ENCODE measurements at places on chromosomes 3 and 15.

GRCh38 chr15:90075420-90076289, 26.6 kb downstream of the IDH2 start:
- no peak for DNase-seq

- DNase-seq = no peak
These were observed 198.3 kb downstream of the ERC2 start for GRCh38 chr3:56269755-56270535.

- DNase-seq = no peak
These were observed 249.0 kb downstream of the MCTP2 start for GRCh38 chr15:94480289-94480834.

DNA sequence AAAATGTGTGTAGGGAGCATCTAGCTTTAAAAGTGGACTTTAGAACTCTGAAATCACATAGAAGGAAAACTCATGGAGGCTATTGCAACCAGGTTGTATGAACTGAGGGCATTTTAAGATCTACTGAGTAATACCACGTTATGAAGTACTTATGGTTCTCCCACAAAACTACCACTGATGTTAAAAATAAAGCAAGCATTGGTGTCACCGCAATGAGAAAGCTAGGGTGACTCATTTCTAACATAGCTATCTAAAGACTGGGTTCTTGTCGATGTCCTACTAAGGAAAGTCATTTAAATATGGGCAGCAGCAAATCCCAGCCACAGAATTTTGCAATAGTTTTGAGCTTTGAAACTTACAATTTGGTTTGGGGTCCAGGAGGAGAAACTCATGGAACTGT, 584.8 kb downstream of the DIPK2A start:
- no peak for DNase-seq

DNA sequence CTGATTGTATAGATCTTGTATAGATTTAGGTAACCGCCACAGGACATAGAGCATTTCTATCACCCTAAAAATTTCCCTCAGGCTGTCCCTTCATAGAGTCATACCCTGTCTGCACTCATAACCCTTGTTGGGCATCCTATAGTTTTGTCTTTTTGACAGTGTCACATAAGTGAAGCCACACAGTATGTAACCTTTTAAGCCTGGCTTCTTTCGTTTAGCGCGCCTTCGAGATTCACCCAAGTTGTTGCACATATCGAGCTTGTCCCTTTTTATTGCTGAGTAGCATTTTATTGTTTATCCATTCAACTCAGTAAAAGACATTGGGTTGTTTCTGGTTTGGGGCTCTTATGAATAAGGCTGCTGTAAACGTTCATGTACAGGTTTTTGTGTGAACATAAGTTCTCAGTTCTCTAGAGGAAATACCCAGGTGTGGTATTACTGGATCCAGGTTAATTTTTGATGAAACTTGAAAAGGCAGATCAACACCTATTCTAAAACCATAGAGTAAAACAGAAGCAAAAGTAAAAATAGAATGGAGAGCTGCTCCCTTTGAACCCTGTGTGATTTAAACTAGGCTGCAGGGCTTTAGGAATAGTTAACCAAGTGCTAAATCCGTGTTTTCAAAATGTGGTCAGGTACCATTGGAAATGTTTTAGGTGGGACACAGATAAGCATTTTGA, 49.5 kb downstream of the CD86 start:
- no peak for DNase-seq

- DNase-seq = no peak
These were observed 440 bp downstream of the PRTG start for GRCh38 chr15:55742498-55742926.

GRCh38 chr3:191336833-191337232, 6.5 kb upstream of the UTS2B start:
- no peak for DNase-seq

GRCh38 chr3:15428539-15428938, 1.1 kb downstream of the EAF1 start:
- DNase-seq = no peak

DNA sequence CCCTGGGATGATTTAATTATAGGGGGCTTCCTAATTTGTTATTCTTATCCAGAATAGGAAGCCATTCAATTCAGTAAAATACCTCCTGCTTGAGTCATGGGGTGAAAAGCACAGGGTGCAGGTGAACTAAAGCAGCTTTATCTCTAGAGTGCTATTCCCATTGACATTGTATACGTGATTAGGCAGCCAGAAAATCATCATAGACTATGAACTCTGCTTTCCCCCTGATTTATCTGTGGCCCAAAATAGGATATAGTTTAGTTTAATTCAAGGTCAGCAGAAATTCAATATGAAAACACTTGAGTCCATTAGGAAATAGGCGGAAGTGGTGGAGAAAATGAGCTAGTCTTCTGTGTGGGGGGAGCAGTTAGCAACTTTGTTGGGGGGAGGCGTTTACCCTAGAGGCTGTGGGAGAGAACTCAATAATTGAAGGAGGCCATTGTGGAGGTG, 18.2 kb upstream of the PRKCI start:
- DNase-seq = no peak

- no peak for DNase-seq
These were observed 21.4 kb upstream of the CELF6 start for GRCh38 chr15:72341361-72341760.

GRCh38 chr3:175337631-175338030, 478.5 kb downstream of the NAALADL2 start:
- DNase-seq = no peak

GRCh38 chr3:79874646-79875045, 106.8 kb upstream of the ROBO1 start:
- DNase-seq = no peak

DNA sequence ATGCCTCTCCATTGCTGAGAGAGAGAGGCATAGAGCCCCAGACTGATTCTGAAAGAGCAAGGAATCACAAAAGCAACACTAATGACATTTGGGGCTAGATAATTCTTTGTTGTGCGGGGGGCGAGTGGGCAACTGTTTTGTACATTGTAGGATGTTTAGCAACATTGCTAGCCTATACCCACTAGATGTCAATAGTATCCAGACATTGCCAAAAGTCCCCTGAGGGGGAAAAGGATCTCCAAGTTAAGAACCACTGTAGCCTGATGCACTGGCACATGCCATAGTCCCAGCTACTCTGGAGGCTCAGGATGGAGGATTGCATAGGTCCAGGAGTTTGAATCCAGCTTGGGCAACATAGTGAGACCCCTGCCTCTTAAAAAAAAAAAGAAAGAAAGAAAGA, 22.8 kb upstream of the GOLM2 start:
- no peak for DNase-seq

GRCh38 chr3:123605789-123606234, 21.0 kb upstream of the HACD2 start:
- DNase-seq = no peak
